ENCODE measurements at places on chromosomes 16 and 17. TPM values are rescaled to one million over a fixed set of nuclear protein-coding genes. Genes with fewer than 3 reads are reported as not detected.

Gene ZCCHC14
- total RNA-seq = 4.8 TPM

Gene CCDC40
- not detected for total RNA-seq

Gene MEOX1
- total RNA-seq = 9.0 TPM

Gene OSBPL7
- 34.3 TPM for total RNA-seq

Gene CACNG5
- not detected for total RNA-seq

Gene KLHL10
- 0.07 TPM for total RNA-seq

Gene GRAP
- total RNA-seq = 24.7 TPM

Gene TBC1D3G
- not detected for total RNA-seq

Gene CPHXL2
- not detected for total RNA-seq

Gene KRT25
- not detected for total RNA-seq

Gene NPIPA3
- total RNA-seq = 2.9 TPM

Gene MPV17L
- not detected for total RNA-seq

Gene CRYBA1
- total RNA-seq = not detected

Gene AURKB
- total RNA-seq = 153 TPM

Gene SPEM1
- total RNA-seq = not detected

Gene ZNF200
- total RNA-seq = 16.5 TPM

Gene NEUROD2
- total RNA-seq = not detected

Gene GLYR1
- 116 TPM for total RNA-seq

Gene CMTM2
- 1.00 TPM for total RNA-seq

Gene SLFN12L
- 106 TPM for total RNA-seq

Gene FOXL1
- not detected for total RNA-seq

Gene CTNS
- 26.9 TPM for total RNA-seq

Gene TRIM47
- 22.5 TPM for total RNA-seq

Gene DDX19B
- total RNA-seq = 32.3 TPM

Measured in T-helper 2 cell treated with Interferon-gamma antibody and Interleukin-4, amounts not matched to agents 100 ng/mL and 5 ng/mL, for 36 hours (primary cell).